ENCODE measurements at places on chromosomes 16 and 17.

GRCh38 chr17:12982224-12982623 lies 35.6 kb downstream of the ELAC2 start:
- DNase-seq, result peak; percentile 42

DNA sequence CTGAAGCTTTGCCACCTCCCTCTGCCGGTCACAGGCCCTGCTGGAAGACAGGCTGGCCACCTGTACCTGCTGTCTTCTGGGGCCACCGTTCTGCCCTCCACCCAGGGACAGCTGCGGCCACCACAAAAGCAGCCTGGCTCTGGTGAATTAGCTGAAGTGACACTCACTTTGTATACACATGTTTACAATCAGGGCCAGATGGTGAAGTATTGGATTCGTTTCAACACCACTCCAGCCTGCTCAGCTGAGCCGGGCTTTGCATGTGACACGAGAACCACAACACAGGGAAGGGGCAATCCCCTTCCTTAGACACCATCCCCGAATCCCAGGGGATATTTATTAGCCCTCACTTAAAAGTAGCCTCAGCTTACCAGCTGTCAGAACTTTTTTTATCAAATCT lies 191.5 kb upstream of the RPL38 start:
- DNase-seq, result no peak

DNA sequence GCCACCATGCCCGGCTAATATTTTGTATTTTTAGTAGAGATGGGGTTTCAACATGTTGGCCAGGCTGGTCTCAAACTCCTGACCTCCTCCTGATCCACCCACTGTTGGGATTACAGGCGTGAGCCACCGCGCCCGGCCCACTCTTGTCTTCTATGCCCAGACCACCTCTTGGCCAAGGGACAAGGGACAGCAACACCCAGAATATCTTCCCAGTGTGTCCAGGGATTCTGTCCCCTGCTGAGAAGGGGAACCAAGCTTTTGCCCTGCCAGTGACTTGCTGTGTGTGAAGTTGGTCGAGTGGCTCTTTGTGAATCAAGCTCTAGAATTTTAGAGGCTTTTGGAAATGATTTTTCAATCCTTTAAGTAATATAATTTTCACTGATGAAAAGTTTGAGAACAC lies 1.7 kb upstream of the MPO start:
- no peak for DNase-seq

DNA sequence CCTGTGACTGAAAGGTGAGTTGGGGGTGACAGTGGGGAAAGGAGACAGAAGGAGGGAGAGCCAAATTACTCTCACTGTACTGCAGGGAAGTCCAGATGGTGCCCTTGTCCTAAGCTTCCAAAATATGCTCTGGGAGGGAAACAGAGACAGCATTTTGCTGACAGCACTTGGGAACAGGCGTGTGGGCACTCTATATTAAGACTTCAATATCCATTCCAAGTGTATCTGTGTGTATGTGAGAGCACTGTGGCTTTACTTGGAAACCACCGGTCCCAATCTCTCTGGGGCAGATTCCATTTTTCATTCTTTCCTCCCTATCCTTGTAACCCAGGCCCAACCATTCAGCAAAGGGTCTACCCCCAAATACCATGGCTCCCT lies 407.3 kb downstream of the UTP18 start:
- DNase-seq, result no peak

- no peak for DNase-seq
These were observed 15.6 kb upstream of the ABCC1 start for GRCh38 chr16:15933781-15934180.

DNA sequence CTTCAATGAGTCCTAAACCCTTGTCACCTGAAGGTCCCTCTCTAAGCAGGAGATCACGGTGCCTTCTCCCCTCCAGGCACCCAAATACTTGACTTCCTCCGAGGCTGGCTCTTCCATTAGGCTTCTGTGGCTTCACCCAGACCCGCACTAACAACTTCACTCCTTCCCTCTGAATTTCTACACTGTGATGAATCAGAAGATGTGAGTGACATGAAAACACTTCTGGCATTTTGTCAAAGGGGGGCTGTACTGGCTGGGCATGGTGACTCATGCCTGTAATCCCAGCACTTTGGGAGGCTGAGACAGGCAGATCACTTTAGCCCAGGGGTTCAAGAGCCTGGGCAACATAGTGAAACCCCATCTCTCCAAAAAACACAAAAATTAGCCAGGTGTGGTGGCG lies 72.6 kb upstream of the CNEP1R1 start:
- DNase-seq, result no peak

DNA sequence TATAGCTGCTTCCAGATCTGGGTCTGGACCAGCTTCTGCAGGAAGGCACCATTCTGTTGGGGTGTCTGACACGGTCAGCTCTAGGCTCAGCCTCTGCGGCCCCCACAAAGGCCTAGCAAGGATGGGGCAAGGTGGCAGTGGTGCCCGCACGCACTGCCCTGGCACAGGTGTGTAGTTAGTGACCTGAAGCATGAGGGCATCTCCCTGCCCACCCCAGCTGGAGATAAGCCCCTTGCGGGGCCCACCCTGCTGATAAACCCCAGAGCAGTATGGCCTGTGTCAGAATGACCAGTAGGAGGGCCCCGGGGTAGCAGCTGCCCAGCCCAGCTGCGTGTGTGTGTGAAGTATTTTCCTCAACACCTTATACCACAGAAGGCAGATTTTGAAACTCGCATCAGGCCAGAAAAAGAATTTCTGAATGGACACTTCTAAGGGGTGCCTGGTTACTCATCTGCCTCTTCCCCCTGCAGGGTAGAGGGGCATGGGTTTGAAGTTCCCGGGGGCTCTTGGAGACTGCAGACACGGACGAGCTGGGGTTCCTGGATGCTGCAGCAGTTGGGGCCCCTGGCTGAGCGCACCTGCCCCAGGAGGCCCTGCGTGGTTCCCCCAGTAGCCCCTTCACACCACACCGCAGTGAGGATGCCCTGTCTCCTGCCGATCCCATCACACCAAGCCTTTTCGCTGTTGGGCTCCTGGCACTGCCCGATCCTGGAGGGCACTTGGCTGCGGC lies 4.5 kb downstream of the ARHGDIA start:
- peak; percentile 37 for DNase-seq

DNA sequence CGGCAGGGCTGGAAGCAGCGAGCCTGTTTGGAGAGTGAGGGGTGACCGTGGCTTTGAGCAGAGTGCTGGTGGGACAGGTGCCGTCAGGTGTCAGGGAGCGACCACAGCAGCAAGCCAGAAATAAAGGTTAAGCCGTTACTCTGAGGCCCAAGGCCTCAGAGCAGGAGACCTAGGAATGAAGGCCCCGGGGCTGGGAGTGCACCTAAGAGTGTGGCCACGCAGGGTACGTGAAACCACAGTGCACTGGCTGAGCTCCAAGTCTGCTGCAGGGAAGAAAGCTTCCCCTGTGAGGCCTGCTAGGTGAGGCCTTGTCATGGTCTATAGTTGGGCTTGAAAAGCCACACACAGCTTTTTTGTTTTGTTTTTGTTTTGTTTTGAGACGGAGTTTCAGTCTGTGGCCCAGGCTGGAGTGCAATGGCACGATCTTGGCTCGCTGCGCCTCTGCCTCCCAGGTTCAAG lies 8.7 kb downstream of the CLUAP1 start:
- peak; percentile 78 for DNase-seq

DNA sequence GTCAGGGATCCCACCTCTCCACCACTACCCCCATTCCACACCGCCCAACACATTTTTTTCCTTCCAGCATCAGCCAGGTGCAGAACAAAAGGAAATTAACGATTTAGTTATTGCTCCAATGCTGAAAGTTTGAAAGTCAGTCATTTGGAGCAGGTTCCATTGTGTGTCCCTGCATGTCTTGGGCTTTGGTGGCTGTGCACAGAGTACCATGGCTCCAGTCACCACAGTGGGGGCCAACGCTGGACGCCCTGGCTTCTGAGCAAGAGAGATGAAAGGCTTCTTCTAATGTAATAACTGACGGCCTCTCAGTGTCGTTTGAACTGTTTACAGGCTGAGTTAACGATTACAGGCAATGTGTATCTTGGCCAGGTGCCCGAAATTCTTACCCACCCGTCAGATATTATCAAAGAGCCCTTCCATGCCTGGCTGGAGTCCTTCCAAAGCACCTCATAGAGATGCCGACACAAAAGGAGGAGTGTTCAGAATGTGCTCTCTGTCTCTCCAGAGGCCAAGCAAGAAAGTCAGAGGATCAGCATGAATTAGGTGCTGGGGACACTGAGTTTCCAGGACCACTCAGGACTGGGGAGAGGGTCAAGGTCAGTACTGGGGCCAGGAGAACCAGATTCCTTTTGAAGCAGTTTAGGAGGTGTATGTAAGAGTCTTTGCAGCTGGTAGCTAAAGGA lies 25.9 kb downstream of the RNF43 start:
- DNase-seq, result no peak

DNA sequence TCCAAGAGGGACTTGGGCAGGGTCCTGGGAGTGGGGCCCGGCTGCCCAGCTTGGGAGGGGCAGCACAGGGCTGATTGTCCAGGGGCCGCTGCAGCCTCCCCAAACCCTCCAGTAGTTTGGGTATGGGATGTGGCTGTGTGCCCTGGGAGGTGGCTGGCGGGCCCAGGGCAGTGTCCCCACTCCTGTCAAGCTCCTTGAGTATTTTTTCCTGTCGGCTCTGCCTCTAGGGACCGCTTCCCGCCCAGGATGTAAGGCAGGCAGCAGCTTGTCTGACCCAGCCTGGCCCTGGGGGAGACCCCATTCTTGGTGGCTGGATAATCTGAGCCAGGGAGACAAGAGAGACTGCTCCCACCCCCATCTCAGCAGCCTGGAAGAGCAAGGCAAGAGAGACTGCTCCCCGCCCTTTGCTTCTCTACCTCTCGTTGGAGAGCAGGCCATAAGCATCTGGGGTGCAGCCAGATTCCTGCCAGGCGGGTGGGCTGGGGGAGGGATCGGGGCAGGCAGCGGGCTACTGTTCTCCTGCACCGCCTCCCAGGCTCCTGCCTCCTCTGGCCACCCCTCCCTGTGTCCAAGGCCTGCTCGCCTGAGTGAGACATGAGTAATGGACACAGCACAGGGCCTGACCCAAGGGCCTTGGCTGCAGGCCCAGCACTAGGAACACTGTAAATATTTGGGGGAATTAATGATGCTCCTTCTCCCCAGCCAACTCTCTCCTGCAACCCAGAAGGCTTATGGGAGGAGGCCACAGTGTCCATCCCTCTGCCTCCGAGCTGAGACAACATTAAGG lies 18.4 kb upstream of the ITGA3 start:
- DNase-seq, result no peak

DNA sequence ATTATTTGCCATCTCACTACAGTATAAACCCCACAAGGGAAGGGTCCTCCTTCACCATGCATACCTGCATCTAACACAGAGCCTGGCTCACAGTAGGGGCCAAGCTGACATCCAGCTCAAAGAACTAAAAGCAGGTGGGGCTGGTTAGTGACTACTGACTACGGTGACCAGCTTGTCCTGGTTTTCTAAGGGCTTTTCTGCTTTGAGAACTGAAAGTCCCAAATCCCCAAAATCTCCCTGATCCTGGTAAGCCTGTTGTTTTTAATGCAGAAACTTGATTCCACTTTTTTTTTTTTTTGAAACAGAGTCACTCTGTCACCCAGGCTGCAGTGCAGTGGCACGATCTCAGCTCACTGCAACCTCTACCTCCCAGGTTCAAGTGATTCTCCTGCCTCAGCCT lies 89.4 kb downstream of the NDE1 start:
- DNase-seq, result no peak

- no peak for DNase-seq
These were observed 15.6 kb downstream of the TRAF4 start for GRCh38 chr17:28759256-28759865.

DNA sequence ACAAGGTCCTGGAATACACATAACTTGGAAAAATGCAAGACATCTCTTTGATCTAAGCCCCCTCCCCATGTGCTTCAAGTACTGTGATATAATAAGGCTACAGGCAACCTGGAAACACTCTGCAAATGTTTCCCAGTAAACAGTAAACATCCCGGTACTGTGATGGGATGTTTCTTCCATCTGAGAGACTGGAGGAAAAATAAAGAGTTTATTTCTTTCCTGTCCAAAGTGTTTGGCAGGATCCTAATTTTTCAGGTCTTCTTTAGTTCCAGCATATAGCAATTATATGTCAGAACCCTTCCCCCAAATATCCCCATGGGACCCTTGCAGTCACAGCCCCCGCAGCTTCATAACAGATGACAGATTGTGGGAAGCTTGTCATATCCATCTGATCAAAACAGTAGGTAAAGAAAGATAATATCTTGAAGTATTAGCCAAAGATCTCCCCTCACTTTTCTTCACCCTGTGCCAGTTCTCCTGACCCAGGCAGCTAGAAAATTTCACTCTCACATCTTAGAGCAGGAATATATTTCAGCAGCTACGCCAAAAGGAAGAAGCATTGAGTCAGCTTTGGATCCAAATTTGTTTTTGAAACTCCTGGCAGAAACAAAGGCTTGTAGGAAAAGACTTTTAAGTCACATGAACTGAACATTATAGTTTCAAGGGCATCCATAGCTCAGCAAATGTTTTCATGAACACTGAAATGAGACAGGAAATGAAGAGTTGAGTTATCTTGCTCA lies 141.3 kb downstream of the HS3ST3A1 start:
- DNase-seq, result no peak

- peak; percentile 80 for DNase-seq
These were observed 29.2 kb upstream of the LRRC75A start for GRCh38 chr17:16521070-16521727.

GRCh38 chr17:49978501-49978900 lies 9.5 kb downstream of the DLX4 start:
- DNase-seq, result no peak

DNA sequence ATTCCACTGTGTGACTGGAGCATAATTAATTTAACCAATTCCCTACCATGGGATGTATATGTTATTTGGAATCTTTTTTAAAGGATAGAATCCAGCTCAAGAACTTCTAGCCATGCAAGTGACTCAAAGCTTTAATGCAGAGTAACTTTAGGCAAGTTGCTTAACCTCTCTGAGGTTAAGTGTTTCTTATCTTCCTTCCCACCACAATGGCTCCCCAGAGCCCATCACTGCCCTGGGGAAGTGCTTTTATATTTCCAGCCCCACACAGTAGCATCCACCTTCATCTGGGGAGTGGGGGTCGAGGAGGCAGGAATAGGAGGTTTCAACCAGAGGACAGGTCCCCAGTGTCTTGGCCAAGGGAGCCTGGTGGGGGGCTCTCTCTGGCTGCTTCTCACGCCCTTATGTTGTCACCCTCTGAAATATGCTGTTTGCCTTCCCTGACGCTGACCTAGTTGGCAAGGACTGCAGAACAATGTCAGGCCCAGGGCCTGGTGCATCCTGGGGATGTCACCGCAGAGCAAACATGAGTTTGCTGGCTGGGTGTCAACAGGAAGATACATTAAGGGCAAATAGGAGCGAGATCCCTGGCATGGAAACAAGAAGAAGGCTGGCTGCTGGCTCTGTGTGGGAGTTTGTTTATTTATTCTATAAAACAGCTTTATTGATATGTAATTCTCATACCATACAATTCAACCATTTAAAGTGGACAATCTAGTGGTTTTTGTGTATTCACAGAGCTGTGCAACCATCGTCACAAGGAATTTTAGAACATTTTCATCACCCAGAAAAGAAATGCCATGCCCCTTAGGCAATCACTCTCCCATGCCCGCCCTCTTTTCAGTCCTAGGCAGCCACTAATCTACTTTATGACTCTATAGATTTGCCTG lies 46.6 kb upstream of the WSB1 start:
- no peak for DNase-seq

DNA sequence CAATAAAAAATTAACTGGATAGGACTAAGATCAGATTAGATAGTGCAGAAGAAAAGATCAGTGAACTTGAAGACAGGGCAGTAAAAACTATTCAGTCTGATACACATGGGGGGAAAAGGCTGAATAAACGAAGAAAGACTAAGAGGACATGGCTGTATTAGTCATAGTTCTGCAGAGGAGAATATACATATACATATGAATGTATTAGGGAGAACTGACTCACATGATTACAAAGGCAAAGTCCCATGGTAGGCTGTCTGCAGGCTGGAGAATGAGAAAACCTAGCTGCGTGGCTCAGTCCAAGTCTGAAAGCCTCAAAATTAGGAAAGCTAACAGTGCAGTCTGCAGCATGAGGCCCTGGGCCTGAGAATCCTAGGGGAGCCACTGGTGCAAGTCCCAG lies 98.2 kb upstream of the GNAO1 start:
- DNase-seq, result no peak

All from CD4-positive, alpha-beta T cell treated with Interleukin-10 for 1 hour (primary cell).